Putamen (tissue), 1 donor: ENCODE measurements at places on chromosomes 6 and 20.

GRCh38 chr20:47927385-47927851 lies 142.1 kb upstream of the SULF2 start:
- no peak for DNase-seq

- no peak for DNase-seq
Observed at GRCh38 chr20:49700411-49701185, 13.1 kb downstream of the B4GALT5 start.

DNA sequence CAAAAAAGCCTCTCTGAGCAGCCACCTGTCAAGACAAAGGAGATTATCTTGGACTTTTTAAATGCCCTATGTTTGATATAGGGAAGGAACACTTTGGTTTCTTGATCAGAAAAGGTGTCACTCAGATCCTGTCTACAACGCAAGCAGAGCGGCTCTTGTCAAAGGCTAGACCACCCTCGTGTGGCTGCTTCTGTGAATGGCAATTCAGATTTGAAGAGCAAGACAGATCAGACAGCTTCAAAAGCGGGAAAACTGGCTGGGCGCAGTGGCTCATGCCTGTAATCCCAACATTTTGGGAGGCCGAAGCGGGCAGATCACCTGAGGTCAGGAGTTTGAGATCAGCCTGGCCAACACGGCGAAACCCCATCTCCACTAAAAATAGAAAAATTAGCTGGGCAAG lies 10.1 kb upstream of the NXT1 start:
- peak; percentile 43 for DNase-seq

- no peak for DNase-seq
Observed at GRCh38 chr6:30578051-30578450, 6.8 kb downstream of the ABCF1 start.

GRCh38 chr6:33837971-33838665 lies 34.3 kb upstream of the MLN start:
- no peak for DNase-seq

- DNase-seq, result no peak
Observed at GRCh38 chr20:13101276-13101675, 92.5 kb downstream of the SPTLC3 start.

GRCh38 chr6:62265906-62266525 lies 20.0 kb downstream of the KHDRBS2 start:
- peak; percentile 72 for DNase-seq

- no peak for DNase-seq
Observed at GRCh38 chr6:149140910-149141290, 176.6 kb upstream of the TAB2 start.

DNA sequence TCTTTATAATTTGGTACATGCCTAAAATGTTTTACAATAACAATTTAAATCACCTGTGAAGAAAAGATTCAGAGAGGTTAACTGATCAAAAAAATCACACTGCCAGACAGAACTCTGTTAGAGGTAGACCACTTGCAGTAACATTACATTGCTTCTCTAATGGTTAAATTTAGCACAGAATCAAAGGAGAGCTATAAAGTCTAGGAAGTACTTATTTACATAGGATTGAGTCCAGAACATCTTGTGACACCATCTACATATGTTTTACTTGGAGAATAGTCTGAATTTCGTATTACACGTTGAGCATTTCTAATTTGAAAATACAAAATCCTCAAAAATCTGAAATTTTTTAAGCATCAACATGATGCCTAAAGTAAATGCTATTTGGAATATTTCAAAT lies 17.2 kb upstream of the TBC1D20 start:
- DNase-seq, result no peak

DNA sequence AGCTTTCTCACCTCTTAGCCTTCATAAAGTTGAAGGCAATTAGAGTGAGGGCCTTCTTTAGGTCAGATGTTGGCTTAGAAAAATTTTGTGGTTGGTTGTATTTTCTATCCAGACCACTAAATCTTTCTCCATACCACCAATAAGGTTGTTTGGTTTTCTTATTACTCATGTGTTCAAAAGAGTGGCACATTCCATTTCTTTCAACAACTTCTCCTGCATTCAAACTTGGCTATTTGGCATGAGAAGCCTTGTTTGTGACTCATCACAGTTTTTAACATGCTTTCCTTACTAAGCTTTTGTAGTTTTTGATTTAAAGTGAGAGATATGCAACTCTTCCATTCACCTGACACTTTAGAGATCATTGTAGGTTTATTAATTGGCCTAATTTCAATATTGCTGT lies 949.6 kb downstream of the TBC1D32 start:
- DNase-seq, result no peak

GRCh38 chr6:55388211-55388610 lies 60.9 kb downstream of the GFRAL start:
- DNase-seq, result no peak

DNA sequence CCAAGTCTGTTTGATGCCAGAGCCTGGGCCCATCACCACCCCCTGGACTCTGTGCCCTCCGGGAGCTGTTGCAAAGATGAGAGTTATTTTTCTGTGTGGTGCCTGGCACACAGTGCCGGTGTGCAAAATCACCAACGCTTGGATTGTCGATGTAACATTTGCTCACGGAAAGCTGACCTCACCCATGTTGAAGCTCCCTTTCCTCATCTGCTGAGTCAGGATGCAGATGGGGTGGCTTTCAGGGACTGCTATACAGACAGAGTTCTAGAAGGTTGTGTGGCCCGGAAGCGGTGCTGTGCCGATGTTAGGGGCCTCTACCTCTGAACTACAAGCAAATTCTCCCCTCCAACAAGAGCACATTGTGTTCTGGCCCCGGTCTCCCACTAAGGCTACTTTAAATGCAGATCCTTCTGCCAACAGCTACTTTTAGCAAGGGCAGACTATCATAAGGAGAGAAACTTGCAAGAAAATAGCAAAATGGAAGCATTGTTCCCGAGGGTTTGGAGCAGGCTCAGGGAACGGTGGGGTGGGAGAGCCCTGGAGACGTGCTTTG lies 34.0 kb downstream of the EYA2 start:
- peak; percentile 67 for DNase-seq

DNA sequence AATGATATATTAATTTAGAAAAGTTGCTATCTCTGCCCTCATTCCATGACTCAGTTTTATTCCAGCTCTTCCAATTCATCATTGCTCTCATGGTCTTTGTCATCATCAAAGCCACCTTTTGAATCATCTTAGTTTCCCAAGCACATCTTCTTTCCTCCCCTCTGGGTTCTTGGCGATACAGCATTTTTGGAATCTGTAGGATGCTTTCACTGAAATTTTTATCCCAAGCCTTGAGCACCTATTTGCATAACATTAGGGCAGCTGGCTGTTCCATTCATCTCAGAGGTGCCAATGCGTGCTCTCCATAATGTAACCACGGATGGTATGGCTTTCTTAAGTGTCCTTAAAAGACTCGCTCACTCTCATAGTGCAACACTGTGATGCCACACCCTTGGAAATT lies 100.4 kb downstream of the SNX5 start:
- DNase-seq, result no peak

GRCh38 chr20:43426172-43426571 lies 31.5 kb upstream of the SRSF6 start:
- DNase-seq, result no peak

DNA sequence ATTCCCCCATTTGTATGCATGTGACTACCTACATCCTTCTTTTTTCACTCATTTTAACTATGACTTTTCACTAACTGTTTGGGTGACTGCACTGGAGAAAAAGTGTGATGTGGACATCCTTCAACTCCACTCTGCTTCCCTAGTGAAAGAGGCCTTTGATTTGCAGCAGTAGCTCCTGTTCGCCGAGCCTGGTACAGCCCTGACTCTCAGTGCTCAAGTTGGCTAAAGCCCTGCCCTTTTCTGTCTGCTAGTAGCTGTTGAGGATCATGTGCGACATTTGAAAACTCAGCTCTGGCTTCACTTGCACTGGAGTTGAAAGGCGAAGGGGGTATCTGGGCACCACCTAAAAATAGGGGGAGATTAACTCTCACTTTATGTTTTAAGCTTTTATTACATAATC lies 42.1 kb downstream of the DAAM2 start:
- DNase-seq, result peak; percentile 78

DNA sequence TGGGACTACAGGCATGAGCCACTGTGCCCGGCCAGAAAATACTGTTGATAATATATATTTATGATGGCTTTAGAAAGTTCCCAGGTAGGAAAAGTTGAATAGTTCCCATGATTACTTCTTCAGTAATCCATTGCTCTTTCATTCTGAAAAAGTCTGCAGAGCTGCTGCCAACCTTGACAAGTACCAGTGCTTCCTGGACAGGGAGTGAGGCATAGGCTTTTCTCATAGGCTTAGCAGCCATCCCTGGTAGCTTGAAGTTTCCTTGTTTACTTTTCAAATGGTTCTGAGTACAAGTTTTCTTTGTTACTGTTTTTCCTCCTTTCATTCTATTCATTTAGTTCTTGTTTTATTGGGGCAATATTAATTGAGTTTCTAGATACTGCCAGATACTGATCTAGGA lies 7.8 kb downstream of the RWDD1 start:
- DNase-seq, result no peak
